Large intestine (tissue), 12 donors: ENCODE measurements at places on chromosomes 5 and 9. TPM values are rescaled to one million over a fixed set of nuclear protein-coding genes. Genes with fewer than 3 reads are reported as not detected.

- DNase-seq, result no peak
- H3K4me1 ChIP-seq, result peaks cover 83% of the 10 kb centered on the region
- no peak overlapping the region for H3K4me3 ChIP-seq
- H3K36me3 ChIP-seq, result no peaks in the 10 kb centered on the region
- no peaks in the 10 kb centered on the region for H3K27me3 ChIP-seq
Observed at GRCh38 chr9:27369591-27369990, 72.6 kb upstream of the EQTN start.

DNA sequence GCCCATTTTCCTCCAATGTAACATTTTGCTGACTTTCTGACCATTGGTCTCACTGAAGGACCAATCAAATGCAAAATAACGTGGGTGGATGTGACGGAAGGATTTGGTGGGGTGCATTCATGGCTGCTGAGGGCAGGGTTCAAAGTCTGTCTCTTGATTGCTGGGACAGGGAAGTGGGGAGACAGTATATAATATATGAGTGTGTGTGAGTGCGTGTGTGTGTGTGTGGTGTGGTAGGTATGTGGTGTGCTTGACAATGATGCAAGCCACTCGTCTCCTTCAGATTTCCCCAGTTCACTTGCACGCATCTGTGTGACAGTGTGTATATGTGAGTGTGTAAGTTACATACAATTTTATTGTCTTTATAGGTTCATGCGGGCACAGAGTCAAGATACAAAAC lies 477.3 kb downstream of the DIRAS2 start:
- no peak overlapping the region for H3K4me3 ChIP-seq
- peak; percentile 35 for DNase-seq
- no peaks in the 10 kb centered on the region for H3K36me3 ChIP-seq
- no peaks in the 10 kb centered on the region for H3K27me3 ChIP-seq

- no peaks in the 10 kb centered on the region for H3K27me3 ChIP-seq
- H3K4me3 ChIP-seq, result no peak overlapping the region
- no peaks in the 10 kb centered on the region for H3K4me1 ChIP-seq
Observed at GRCh38 chr5:83767409-83767992, 46.8 kb upstream of the HAPLN1 start.

- H3K4me3 ChIP-seq, result peak overlapping the region; percentile 89
- H3K27ac ChIP-seq, result peak overlapping the region; percentile 100
- no peaks in the 10 kb centered on the region for H3K27me3 ChIP-seq
Observed at GRCh38 chr5:68214482-68215207, 911 bp upstream of the PIK3R1 start.

The FGF10 gene
- polyA plus RNA-seq, result 5.7 TPM

The KCNV2 gene
- polyA plus RNA-seq, result 0.09 TPM
